ENCODE measurements at places on chromosomes 7 and 10.

GRCh38 chr10:127424594-127425264 is 124.4 kb upstream of the NPS start:
- DNase-seq = peak; percentile 19

DNA sequence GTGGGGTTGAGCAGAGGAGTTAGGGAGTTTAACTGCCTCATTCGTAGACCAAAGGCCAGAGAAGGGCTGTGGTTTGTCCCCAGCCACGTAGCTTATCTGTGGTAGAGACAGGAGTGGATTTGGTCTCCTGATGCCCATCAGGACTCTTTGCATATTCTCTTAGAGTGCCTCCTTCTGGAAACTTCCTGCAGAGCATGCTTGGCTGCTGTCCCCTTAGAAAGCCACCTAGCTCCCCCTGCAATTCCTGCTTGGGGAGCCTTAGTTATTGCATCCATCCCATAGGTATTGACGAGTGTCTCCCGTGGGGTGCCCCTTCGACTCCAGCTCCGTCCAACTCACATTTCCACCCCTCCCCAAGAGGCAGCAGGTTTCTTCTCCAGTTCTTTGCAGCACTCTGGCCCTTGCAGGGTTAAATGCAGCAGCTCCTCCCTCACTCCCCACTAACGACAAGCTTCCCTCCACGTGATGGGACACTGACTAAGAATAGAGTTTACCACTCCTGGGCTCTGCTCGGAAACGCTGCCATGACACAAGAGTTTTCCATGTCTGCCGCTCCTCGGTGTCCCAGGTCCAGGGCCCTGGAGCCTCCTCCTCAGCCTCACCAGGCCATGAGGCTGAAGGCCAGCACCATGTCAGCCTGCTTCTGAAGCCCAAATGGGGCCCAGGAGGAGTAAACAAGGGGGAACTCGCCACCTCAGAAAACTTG is 147.8 kb upstream of the UNC5B start:
- no peak for DNase-seq

DNA sequence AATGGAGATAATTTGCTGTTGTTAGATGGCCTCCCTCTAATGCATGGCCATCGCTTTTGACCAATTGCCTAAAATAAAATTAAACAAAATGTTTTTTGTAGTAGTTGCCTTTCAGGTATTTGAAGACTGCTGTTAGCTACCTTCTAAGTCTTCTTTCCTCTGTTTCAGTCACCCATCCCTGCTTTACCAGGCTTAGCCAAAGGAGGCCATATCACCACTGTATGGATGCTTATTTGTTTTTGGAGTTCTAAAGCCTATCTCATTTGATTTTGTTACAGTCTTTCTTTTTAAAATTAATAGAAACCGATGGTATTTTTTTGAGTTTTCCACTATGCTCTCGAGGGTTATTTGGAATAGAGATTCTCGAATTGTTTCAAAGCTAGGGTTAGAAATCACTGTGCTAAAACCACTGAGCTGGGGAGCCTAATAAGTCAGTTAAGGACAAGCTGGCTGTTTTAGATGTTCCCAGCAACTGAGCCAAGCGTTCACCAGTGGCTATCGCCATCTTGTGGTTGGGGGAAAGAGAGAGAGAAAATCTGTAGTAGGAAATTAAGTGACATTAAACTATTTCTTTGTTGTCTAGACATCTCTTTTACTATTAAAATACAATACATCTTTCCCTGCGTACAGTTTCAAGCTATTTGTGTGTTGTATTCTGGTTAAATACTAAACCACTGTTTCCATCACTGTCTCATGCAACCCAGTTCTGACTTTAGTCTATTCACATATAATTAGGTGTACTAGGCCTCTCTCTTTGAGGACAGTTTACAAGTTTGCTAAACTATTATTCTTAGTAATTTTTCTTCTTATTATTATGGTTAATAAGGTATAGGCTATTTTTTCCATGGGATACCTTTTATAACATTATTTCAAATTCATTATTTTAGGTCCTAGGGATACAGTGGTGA is 52.2 kb downstream of the GPR158 start:
- DNase-seq = no peak

DNA sequence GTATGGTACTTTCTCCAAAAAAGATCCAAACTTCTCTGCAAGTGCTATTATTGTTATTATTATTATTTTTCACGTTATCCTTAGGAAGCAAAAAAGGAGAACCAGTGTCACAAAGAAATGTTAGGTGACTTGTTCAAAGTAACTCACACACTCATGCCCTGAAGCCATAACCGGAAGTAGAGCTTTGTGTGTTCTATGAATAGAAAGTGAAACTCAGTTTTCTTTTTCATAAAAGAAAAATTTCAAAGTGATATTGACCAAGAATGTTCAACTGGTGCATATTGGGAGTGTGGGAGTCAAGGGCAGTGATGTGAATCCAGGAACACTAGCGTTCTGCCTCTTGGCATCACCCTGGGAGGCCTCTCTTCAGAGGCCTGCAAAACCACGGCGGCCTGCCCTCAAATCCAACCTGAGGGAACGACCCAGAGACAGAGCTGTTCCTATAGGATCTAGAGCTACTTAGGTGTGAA is 106.1 kb downstream of the PRKCQ start:
- no peak for DNase-seq
